Activated CD4-positive, alpha-beta T cell treated with anti-CD3 and anti-CD28 coated beads, Interleukin-2, amount 50 U/mL, for 24 hours (primary cell): ENCODE measurements at places on chromosomes 5 and 9.

DNA sequence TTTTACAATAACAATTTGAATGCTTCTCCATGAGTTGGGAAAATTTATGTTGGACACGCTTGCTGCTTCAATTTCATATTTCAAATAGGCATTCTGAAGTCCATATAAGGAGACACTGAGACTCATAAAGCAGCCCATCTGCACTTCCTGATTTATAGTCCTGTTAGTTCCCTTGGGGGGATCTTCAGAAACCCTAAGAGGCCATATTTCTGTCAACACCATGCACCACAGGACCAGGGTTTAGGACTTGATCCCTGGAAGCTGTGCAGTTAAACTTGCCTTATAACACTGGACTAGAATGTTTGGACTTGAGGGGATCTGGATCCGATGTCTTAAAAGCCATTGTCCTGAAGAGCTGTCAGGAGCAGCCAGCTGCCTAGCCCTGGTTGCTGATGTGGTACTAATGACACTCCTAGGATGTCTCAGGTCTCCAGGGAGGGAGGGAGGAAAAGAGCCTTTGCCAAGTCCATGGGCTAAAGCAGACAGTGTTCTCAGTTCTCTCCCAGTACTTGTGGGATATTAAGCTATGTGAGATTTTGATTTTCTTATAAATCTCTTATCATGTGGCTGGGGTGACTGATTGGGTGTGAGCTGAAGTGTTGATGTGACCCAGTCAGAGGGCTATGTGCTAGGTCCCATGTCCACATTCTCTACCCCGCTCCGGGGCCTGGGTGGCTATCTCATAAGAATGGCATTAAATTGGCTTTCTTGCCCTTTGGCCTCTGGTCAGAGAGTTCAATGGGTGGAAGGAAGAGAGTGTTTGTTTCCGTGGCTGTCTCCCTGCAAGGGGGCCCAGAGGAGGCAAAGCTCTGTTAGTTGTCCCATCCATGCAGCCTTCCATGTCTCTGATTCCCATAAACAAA, 399.8 kb downstream of the OSTF1 start:
- no peak for DNase-seq

- DNase-seq, result no peak
Observed at GRCh38 chr9:18606846-18607245, 132.9 kb downstream of the ADAMTSL1 start.

- no peak for DNase-seq
Observed at GRCh38 chr9:104850786-104851545, 77.0 kb downstream of the ABCA1 start.

DNA sequence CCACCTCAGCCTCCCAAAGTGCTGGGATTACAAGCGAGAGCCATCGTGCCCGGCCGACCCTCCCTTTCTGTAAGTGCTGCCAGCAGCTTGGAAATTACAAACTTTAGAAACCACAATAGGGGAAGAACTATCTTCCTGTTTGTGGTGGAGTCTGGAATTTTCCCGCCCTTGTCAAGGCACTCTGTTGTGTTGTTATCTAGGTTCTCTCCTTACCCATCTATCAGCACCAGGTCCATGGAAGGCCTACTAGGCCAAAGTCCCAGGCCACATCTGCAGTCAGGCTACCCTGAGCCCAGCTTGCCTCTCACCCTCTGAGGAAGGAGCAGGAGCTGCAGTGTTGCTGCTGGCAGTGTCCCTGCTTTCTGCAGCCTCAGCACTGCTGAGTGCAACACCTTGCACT, 214.9 kb downstream of the MCTP1 start:
- DNase-seq, result no peak

DNA sequence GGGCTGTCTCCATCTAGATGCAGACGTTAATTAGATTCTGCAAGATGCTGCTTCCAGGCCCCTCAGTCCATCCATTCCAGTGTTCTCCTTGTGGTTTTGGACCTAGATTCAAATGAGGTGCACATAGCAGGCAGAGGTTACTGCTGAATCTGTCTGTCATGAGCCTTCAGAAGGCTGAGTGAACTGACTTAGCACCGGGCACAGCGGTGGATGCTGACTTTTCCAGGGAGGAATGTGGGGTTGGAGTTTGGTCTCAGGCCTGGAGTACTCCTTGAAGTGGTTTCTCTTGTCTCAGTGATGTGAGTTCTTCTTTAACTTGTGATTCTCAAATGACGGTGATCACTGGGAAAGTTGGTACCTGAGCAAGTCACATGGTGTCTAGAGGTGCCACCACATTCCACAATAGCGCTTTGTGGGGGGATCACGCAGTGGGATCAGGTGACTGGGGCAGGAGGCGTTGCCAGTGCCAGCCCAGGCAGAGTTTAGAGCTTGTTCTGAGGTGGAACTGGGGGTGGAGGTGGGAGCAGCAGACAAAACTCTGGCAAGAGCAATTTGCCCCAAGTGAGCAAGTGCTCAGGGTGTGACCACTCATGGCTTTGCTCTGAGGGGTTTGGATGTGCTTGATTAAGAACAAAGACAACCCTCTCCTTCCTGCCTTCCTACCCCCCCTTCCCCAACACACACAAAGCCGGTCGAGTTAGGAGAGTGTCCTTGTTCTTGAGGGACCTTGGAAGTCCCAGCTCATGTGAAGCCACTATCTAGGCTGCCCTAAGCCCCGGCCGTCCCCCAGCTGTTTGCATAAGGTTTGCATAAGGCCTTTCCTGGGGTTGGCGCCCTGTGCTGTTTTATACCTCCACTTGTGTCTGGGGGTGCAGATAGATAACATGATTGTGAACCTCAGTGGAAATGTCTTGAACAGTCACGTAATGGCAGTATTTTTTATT, 25.1 kb downstream of the JADE2 start:
- no peak for DNase-seq

GRCh38 chr9:129491487-129491855, 129.4 kb downstream of the C9orf50 start:
- no peak for DNase-seq

DNA sequence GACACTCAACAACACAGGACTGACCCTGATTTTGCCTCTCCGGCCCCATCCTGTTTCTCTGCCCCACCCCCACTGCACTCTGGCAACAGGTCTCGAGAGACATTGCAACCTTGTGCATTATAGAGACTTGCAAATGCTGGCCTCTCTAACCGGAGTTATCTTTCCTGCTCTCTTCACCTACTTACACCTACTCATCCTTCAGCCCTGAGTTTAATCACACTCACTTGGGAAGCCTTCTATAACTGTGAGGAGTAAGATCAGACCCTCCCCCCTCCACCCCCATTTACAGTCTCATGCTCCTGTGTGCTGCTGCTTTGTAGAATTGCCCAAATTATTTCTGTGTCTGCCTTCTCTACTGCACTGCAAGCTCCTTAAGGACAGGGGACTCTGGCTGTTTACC, 42.8 kb downstream of the WWC1 start:
- no peak for DNase-seq

GRCh38 chr9:124180557-124180956, 77.2 kb upstream of the NEK6 start:
- DNase-seq, result no peak

GRCh38 chr9:114430457-114430856, 42.7 kb upstream of the AKNA start:
- DNase-seq, result no peak

GRCh38 chr5:35856765-35857351, at the start of gene IL7R:
TSS of gene IL7R (plus strand) at chr5:35856891. CDS start at chr5:35856978, 87 bp downstream.
- DNase-seq, result no peak

DNA sequence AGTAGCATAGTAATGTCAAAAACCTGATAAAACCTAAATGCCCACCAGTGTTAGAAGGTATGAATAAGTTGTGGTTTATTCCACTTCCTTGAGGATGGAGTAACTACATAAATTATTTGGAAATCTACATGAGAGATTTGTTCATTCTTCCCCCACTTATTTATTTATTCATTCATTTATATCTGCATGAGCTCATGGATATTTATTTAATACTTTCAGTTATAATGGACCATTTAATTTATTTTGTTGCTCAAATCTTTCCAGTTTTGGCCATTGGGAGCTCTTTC, 223.8 kb upstream of the S1PR3 start:
- DNase-seq, result no peak

DNA sequence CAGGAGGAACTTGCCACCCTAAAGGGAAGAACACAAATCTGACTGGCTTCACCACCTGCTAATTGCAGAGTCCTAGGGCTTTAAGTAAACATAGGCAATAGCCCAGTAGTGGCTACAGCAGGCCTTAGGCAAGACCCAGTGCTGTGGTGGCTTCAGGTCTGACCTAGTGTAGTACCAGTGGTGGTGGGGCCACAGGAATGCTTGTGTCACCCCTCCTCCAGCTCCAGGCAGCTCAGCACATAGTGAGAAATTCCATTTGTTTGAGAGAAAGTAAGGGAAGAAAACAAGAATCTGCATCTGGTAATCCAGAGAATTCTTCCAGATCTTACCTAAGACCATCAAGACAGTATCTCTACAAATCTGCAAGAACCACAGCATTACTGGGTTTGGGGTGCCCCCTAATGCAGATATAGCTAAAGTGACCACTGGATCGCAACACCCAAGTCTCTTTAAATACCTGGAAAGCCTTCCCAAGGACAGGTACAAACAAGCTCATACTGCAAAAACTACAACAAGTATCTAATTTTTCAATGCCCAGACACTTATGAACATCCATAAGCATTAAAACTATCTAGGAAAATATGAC, 102.6 kb upstream of the TRPM3 start:
- no peak for DNase-seq

GRCh38 chr5:35373249-35373648, 143.0 kb upstream of the PRLR start:
- no peak for DNase-seq
